ENCODE measurements at places on chromosomes 3 and 15. TPM values are rescaled to one million over a fixed set of nuclear protein-coding genes. Genes with fewer than 3 reads are reported as not detected.

DNA sequence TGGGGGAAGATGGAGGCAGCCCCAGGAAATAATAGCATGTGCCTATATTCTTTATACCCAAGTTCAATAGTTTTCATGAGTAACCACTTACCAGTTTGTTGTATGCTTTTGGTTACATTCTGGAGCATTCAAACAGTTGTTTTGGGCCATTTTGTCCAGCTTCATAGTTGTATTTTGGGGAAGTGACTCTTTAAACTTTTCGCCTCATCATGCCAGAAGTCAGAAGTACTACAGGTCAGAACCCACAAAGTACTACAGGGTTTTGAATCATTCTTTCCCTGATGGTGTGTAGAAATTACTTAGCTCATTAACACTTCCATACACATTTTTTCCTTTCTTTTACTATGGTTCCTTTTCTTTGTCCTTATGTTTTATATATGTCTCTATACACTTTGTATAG, 210.6 kb downstream of the ARPP21 start:
- DNase-seq = no peak

- DNase-seq = peak; percentile 68
Observed at GRCh38 chr15:78167227-78167888, 18.2 kb downstream of the IDH3A start.

- DNase-seq = peak; percentile 49
Observed at GRCh38 chr3:126197854-126198584, 17.6 kb upstream of the ALDH1L1 start.

- no peak for DNase-seq
Observed at GRCh38 chr15:72197041-72197459, 537 bp downstream of the GRAMD2A start.

DNA sequence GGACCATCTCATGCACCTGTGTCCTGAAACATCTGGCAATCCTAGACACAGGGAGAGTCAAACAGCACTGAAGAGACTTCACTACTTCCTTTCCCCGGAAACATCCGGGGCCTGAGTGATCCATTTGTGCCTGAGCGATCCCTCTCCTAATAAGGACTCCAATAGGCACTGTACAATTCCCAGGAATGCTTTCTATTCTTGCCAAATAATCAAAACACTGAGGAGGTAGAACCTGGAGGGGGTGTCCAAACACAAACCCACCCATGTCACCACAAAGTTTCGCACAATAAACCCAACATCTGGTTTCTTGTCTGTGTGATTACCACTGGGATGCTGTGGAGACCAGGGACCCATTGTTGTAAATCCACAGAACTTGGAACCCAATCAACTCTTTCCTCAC, 205.0 kb downstream of the OPA1 start:
- DNase-seq = no peak

GRCh38 chr3:137709011-137709601, 55.0 kb upstream of the SOX14 start:
- DNase-seq = no peak

DNA sequence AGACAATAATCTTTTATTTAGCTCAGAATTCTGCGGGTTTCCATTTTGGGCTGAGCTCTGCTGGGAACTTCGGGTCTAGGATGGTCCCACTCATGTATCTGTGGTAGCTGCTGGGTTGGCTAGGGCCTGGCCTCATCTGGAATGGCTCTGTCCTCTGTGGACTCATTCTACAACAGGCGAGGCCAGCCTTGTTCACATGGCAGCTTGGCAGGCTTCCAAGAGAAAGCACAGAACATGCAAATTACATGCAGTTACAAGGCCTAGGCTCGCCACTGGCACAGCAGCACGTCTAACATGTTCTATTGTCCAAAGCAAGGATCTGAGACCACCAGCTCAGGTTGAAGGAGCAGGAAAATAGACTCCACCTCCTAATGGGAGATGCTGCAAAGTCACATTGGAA, 431.4 kb downstream of the PDCD6IP start:
- no peak for DNase-seq

DNA sequence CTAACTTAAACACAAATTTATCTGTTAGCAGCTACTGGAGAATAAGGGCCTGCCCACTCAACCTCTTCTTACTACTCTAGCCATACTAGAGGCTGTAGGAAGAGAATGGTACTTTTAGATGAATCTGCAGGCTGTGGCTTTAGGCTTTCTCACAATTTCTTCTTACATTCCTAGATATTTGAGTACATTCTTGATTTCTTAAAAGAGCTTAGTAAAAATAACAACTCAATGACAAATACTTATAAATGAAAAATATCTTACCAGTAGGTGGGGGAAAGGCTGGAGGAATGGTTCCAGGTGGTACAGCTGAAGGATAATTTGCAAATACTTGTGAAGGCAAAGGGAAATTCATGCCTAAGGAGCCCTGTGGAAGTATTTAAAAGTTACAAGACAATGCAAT, 92.9 kb upstream of the GK5 start:
- DNase-seq = no peak

GRCh38 chr15:68580883-68581155, 2.0 kb downstream of the CORO2B start:
- no peak for DNase-seq

DNA sequence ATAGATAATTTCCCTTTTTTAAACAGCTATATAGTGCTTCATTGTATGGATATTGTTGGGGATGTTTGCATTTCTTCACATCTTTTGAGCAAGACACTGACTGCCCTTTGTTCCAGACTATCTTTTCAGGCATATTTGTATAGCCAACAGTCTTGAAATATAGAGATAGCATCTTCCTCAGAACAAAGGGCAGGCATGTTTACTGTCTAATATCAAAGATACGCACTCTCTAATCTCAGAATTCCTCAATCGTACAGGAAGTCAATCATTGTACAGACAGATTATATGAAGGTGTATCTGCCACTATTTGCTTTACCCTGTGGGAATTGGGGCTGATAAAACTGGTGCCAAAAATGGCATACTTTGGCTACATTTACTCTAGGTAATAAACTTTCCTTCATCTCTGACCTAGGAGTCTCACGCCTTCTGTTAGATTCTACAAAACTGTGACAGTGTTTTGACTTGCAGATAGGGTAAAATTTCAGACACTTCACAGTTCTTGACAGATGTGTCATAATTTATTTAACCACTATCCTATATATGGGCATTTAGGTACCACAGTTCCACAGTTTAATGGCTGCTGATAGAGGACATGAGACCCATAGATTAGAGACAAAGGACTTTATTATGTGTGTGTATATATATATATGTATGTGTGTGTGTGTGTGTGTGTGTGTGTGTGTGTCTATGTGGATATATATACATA, 321.0 kb downstream of the IGSF11 start:
- no peak for DNase-seq

- peak; percentile 69 for DNase-seq
Observed at GRCh38 chr3:172595664-172596393, 72.6 kb upstream of the TNFSF10 start.

DNA sequence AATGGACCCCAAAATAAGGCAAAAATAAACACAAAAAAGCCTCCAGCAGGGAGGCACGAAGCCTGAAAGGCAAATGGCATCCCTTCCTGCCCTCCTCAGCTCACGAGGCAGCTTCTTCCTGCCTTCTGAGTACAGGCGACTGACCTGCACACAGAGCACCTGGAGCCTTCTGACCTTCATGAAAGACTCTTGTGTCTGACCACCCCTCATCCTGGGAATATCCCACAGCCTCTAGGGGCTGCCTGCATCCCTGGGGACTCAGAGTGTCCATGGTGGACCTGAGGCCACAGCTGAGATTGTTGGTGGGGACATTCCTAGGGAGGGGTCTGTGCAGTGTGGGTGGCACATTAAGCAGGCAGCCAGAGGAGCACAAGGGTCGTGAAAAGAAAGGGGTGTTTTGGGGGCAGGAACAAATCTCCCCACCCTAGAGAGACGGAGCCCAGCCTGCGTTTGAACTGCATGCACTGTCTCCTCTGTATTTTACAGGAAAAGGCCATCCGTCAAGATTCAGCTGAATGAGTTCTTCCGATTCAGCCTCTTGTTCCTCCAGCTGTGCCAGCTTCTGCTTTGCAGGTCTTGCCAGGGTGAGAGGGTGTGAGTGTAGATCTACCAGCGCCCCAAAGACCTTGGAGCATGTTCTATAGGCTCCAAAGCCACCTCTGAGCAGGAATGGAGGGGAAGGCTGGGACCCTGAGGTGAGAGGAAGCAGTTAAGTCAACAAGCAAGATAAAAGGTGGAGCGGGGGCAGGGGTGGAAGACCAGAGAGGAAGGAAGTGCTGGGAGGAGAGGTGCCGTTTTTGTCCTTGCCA, 80.4 kb upstream of the MEF2A start:
- no peak for DNase-seq

DNA sequence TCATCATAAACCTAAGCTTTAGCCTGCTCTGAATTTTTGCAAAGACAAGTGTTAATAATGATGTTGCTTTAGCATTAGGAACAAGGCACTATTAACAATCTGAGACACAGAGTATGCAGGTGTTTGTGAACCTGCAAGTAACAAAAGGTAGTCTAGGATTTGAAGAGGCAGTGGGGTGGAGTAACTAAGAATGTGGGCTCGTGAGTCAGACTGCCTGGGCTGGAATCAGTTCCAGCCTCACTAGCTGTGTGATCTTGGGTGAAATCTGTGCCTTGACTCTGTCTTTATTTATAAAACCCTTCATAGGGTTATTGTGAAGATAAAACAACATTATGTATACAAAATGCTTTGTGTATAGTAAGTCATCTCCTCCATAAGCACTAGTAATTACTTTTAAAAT, 610.6 kb upstream of the CFAP20DC start:
- DNase-seq = no peak

DNA sequence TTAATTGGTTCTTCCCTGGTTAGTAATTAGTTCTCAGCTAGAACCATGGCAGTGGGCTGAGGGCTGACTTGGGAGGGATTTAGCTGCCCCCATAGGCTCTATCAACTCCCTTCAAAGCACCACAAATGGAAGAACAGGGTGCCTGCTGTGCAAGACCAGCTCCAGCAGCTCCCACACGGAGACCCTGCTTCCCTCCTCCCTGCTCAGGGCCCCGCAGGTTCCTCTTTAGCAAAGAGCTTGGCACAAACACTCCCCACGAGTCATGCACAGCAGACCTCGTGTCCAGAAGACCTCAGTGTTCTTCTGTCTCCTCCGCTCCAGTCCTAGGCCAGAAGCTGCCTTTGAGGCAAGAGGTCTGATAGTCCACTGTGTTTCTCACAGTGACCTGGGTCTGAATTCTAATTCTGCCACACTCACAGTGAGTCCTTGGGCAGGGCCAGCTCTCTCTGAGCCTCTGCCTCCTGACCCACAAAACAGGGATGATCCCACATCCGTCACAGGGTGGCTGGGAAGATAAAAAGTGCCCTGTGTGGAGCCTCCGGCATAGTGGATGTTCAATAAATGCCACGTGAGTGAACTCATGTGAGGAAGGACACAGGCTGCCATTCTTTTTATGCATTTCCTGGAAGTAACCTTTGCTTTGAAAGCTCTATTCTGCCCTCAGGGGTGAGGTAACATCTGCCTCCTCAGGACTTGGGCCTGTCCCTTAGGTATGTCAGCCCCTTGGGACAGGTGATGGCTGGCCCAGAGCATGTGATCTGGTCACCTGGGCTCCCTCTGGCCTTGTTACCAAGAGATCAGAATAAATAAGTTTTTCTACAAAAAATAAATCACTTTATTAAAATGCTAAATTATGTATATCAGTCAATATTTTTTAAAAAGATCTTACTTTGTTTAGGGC, 7.6 kb downstream of the RAB6B start:
- DNase-seq = peak; percentile 15

GRCh38 chr3:125507128-125507527, 12.9 kb downstream of the SNX4 start:
- DNase-seq = no peak

GRCh38 chr3:94647131-94647530, 584.3 kb downstream of the NSUN3 start:
- no peak for DNase-seq

SCAPER gene
- 29.0 TPM for total RNA-seq

SLC25A36 gene
- 39.6 TPM for total RNA-seq

AHSG gene
- total RNA-seq = not detected

CPLX3 gene
- total RNA-seq = not detected

CACNA2D2 gene
- 0.95 TPM for total RNA-seq

STAC gene
- not detected for total RNA-seq

MST1R gene
- 3.9 TPM for total RNA-seq

MB21D2 gene
- total RNA-seq = 7.2 TPM

TMEM202 gene
- total RNA-seq = not detected
